CD4-positive, alpha-beta T cell treated with Interleukin-15 for 4 hours (primary cell): ENCODE measurements at places on chromosomes 12 and 14.

GRCh38 chr14:78319887-78320635 is 149.9 kb downstream of the NRXN3 start:
- DNase-seq: no peak

DNA sequence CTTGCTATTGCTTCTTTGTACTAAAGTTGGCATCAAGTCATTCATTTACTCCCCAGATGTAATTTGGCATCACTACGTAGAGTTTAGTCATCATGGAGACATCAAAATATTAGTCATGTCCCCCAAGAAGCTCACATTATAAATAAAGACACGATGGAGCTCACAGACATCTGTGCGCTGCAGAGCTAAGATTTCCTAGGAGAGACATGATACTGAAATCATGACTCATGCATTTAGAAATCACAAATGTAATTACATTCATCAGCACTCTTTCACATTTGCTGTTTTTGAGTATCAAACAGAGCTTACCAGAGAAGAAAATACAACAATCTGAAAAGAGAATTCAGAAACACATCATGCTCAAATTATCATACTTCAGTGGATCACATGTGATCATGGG is 169.8 kb downstream of the LRIG3 start:
- no peak for DNase-seq

- DNase-seq: no peak
These were observed 83.8 kb upstream of the PIWIL1 start for GRCh38 chr12:130253866-130254265.

- no peak for DNase-seq
These were observed 29.9 kb downstream of the ANO4 start for GRCh38 chr12:100824476-100824875.

DNA sequence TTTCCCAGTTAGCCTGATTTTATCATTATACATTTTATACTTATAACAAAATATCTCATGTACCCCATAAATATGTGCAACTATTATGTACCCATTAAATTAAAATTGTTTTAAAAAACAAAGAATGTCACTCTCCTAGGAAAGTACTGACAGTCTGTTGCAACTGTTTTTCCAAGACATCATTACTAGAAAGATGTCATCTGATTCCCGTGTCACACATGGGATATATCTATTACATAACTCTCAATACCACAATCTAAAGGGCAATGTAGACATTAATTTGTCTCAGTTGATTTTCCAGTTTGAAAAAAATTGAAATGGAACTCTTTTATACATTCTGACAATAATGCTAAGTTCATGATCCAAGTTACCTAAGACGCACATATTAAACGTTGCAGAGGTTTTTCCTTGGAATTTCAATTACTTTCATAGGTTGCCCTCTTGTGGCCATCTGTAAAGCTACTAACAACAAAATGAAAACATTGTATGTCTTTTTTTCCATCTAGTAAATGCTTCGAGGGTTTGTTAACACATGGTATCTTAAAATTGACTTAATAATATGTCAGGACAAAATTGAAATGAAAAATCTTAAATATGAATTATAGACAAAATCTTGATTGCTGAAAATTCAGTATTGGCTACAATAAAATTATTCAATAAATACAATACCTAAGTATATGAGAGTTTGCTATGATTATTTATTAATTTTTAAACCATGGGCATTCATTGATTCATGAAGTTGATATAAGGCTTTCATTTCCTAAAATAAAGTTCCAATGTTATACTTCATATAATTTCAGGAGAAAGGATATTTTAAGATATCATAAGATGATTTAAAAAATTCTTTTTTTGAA is 131.6 kb downstream of the PPFIA2 start:
- no peak for DNase-seq

GRCh38 chr12:91813701-91814100 is 331.9 kb downstream of the BTG1 start:
- DNase-seq: no peak

GRCh38 chr12:133145981-133146380 is 15.6 kb downstream of the ZNF10 start:
- no peak for DNase-seq

DNA sequence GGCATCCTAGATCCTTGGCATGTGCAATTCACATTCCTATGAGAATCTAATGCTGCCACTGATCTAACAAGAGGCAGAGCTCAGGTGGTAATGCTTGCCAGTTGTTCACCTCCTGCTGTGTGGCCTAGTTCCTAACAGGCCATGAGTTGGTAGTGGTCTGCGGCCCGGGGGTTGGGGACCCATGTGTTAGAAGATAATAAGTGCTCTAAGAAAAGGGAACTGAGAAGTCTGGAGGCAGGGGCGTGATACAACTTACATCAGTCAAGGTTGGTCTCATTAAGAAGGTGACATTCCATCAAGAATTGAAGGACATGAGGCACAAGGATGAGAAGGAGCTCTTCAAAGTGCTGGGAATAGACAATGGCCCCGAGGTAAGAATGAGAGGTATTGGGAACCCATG is 49.3 kb downstream of the OVCH1 start:
- DNase-seq: no peak

- no peak for DNase-seq
These were observed 10.7 kb upstream of the PPFIBP1 start for GRCh38 chr12:27513155-27513824.

- no peak for DNase-seq
These were observed 48.1 kb upstream of the PZP start for GRCh38 chr12:9256341-9256740.

- no peak for DNase-seq
These were observed 15.6 kb upstream of the CALM1 start for GRCh38 chr14:90381011-90381786.

DNA sequence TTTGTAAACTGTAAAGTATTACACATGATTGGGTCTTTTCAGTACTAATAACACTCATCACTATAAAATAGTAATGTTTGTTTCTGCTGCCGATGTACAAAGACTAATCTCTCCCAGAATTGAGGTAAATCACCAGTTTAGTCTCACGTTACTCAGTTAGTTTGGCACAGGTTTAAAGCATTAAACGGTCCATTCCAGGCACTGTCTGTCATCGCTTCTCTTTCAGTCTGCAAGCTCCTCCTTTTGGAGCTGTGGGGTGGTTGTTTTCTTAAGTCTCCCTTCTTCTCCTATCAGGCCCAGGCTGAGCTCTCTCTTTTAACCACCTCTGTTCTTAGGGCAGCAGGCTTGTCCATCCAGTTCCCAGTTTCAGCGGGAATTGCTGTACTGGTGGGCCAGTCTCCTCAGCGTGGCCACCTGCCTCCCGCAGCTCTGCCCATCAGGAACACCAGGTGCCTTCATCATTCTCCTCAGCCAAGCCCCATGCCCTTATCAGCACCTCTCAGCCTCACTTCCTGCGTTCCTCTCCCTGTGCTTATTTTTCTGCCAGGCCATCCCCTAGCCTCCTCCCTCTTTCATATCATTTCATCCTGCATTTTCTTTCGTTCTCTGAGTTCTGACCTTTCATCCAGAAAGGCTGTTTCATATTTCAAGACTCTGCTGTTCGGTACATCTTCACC is 149.0 kb downstream of the TGFB3 start:
- DNase-seq: no peak

- DNase-seq: no peak
These were observed 9.8 kb upstream of the FERMT2 start for GRCh38 chr14:52960627-52961026.

- no peak for DNase-seq
These were observed 57.8 kb upstream of the FSCB start for GRCh38 chr14:44564908-44565307.

- DNase-seq: no peak
These were observed 78.4 kb downstream of the FRMD6 start for GRCh38 chr14:51730098-51730497.

GRCh38 chr14:61227884-61228591 is 53.1 kb downstream of the TMEM30B start:
- no peak for DNase-seq

DNA sequence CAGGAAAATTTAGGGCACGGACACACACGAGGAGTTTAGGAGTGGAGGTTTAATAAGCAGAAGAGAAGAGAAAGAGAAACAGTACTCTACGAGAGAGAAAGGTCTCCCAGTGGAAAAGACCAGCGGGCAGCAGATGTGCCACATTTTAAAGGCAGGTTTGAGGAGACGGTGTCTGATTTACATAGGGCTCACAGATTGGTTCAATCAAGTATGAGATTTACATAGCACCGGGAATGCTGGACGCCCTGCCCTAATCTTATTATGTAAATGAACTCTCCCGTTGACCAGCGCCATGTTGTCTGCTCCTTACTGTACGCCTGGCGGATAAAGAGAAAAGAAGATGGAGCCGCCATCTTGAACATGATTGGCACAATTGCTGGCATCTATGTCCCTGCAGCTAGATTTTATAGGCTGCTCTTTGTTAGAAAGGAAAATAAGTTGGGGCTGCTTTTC is 17.9 kb downstream of the NFKBIA start:
- DNase-seq: no peak

DNA sequence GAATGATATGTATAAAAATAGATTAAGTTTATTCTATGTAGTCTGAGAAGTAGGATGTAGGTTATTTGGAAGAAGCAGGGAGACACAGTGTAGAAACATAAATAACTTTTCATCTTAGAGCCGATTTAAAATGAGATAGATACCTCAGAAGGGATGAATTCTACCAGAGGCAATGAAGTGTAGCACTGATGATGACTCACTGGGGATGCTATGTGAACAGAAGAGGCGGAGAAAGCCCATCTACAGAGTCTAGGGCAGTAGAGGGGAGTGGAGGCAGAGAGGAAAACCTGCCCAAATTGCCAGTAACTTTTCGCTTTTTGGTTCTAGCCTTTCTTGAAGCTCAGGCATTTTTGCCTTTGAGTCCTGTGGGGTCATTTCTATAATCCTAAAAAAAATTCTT is 451.8 kb downstream of the ATP23 start:
- no peak for DNase-seq

DNA sequence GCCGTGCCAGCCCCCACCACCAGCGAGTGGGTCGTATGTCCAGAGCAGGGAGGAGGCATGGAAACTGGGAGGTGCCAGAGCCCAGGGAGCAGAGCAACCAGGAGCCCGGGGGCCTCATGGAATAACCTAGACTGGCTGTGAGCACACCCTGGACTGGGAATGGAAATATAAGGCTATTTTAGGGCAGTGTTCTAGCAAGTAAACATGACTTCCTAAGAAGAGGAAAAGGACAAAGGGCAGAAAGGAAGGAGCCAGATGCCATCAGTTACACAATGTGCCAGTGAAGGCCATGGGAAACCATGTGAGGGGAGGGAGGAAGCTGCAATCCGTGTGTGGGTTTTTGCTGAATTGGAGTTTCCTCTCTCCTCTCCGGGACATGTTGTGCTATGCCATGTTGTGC is 18.7 kb upstream of the CPM start:
- no peak for DNase-seq

DNA sequence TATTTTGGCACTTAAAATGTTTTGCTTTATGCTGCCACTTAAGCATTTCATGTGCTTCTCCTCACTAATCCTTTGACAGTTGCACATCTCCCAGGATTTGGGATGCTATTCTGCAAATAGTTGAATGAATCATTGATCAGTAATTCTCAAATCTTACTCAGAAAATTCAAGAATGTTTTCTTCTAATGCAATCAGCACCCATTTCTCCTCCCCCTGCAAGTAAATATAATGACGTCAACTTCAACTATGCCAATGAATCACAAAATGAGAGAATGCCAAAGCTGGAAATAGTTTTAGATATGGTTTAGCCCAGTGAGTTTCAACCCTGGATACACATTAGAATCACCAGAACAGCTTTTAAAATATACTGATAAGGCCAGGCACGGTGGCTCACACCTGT is 2.1 kb upstream of the BLOC1S1 start:
- no peak for DNase-seq

- DNase-seq: no peak
These were observed 935 bp downstream of the TBC1D30 start for GRCh38 chr12:64825143-64826021.

GRCh38 chr12:71760471-71760870 is 5.8 kb downstream of the RAB21 start:
- no peak for DNase-seq

DNA sequence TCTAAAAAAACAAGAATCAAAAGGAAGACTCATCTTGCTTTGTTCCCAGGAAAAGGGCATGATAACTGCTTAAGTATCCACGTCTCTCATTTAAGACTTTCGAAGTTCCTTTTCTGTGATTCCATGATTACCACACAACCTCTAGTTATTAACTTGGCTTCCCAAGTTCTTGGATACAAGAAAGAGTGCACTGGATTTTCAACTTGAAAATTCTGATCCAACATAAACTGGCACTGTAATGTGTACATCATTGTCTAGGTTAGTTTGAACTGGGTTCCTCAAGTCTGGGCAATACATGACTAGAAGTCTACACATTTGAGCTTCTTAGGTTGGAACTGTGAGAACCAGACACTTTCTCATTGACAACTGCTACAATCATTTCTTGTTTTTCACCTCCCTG is 1.6 kb downstream of the KLHL28 start:
- DNase-seq: no peak

GRCh38 chr14:101491841-101492240 is 69.5 kb upstream of the DIO3 start:
- DNase-seq: no peak

- no peak for DNase-seq
These were observed 6.8 kb downstream of the TAS2R46 start for GRCh38 chr12:11055306-11055705.

DNA sequence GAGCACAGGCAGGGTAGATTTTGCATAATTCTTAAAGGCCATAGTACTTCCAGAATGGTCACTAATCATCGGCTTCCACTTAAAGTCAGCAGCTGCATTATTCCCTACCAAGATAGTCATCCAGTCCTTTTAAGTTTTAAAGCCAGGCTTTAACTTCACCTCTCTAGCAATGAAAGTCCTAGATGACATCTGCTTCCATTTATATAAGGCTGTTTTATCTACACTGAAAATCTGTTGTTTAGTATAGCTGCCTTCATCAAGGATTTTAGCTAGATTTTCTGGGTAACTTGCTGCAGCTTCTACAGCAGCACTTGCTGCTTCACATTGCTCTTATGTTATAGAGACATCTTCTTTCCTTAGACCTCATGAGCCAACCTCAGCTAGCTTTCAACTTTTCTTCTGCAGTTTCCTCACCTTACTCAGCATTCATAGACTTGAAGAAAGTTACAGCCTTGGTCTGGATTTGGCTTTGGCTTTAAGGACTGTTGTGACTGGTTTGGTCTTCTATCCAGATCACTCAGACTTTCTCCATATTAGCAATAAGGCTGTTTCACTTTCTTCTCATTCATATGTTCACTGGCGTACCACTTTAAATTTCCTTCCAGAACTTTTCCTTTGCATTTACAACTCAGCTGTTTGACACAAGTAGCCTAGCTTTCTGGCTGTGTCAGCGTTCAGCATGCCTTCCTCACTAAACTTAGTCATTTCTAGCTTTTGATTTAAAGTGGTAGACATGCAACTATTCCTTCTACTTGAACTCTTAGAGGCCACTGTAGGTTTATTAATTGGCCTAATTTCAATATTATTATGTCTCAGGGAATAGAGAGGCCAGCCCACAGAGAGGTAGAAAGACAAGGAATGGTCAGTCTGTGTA is 209.9 kb upstream of the GARIN2 start:
- no peak for DNase-seq

DNA sequence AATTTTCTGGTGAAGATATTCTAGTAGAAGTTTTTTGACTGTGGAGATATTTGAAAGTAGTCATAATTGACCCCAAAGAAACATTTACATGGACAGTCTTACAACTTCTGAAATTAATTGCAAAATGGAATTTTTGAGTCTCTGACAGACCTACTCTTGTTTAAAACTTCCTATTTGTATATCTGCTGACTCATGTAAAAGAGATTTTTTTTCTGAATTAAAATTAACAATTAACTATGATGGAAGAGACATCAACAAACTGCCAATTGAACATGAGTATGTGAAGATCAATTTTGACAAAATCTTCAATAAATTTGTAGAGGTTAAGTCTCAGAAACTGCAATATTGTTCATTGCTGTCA is 108.5 kb upstream of the MAX start:
- no peak for DNase-seq
